ENCODE measurements at places on chromosomes 1 and 21. TPM values are rescaled to one million over a fixed set of nuclear protein-coding genes. Genes with fewer than 3 reads are reported as not detected.

GRCh38 chr1:115714572-115715141, 53.9 kb downstream of the CASQ2 start:
- DNase-seq = no peak

DNA sequence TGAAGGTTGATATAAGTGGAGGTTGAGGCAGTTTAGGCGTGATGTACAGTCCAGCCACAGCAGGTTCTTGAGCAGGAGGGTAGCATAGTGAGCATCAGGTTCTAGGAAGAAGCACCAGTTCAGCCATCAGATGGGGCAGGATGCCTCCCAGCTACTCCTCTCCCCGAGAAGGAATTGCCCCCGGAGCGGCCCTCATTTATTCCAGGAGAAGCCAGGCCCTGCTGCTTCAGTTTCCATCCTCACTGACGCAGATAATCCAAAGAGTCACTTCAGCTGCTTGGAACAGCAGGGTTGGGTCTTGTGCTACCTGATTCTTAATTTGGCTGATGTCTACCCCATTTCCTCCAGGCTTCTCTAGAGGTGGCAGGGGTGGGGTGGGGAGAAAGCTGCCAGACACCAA, 54.7 kb downstream of the LACTBL1 start:
- no peak for DNase-seq

GRCh38 chr1:26747048-26747447, 40.7 kb upstream of the PIGV start:
- DNase-seq = no peak

DNA sequence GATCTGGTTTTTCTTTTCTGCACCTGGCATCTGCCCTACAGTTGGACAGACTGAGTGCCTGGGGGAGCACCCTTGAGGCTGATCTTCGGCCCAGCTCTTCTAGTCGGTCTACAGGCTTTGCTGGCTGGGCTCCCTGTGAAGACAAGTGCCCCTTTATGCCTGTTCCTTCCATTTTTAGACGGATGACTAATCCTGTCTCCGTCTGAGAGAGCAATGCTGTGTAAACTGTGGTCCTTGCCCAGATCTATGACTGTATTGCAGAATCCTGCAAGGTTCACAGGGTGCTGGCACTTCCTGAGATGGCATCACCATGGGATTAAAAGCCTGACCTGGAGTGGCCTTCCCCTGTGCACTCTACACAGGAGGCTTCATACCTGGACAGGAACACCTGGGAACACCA, 47.6 kb upstream of the SAMD13 start:
- DNase-seq = peak; percentile 97

The OR2L2 gene
- not detected for total RNA-seq

The S100A3 gene
- 12.8 TPM for total RNA-seq

The DR1 gene
- 76.9 TPM for total RNA-seq

The WNT2B gene
- 18.0 TPM for total RNA-seq

The KRTAP13-2 gene
- not detected for total RNA-seq

The SFN gene
- total RNA-seq = 14.5 TPM

The SYT14 gene
- 6.1 TPM for total RNA-seq

Data from astrocyte (in vitro differentiated cells and primary cell).